CD4-positive, alpha-beta T cell treated with Interferon alpha-2 for 1 hour (primary cell): ENCODE measurements at places on chromosomes 13 and 19.

GRCh38 chr13:67651908-67652465 lies 421.9 kb upstream of the PCDH9 start:
- no peak for DNase-seq

GRCh38 chr13:29934531-29935308 lies 84.3 kb upstream of the UBL3 start:
- no peak for DNase-seq

GRCh38 chr13:49869519-49869918 lies 66.6 kb downstream of the SPRYD7 start:
- DNase-seq = no peak

- no peak for DNase-seq
Observed at GRCh38 chr13:50936679-50937078, 27.1 kb downstream of the RNASEH2B start.

DNA sequence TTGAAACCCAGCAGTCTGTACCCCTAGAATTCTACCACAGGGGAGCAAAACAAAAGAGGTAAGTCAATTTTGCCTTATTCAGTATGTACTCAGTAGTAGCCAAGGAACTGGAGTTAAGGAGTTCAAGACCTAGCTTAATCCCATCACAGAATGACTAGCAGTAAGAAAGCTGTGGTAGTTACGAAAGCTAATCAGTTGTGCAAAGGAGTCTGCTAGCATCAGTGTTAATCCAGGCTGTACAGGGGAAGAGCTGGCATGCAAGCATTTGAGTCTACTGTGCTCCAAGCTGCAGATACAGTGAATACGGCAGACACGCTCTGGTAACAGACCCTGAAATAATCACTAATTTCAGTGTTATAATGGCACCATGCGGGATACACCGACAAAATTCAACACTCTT lies 4.7 kb downstream of the DNMT1 start:
- DNase-seq = no peak

DNA sequence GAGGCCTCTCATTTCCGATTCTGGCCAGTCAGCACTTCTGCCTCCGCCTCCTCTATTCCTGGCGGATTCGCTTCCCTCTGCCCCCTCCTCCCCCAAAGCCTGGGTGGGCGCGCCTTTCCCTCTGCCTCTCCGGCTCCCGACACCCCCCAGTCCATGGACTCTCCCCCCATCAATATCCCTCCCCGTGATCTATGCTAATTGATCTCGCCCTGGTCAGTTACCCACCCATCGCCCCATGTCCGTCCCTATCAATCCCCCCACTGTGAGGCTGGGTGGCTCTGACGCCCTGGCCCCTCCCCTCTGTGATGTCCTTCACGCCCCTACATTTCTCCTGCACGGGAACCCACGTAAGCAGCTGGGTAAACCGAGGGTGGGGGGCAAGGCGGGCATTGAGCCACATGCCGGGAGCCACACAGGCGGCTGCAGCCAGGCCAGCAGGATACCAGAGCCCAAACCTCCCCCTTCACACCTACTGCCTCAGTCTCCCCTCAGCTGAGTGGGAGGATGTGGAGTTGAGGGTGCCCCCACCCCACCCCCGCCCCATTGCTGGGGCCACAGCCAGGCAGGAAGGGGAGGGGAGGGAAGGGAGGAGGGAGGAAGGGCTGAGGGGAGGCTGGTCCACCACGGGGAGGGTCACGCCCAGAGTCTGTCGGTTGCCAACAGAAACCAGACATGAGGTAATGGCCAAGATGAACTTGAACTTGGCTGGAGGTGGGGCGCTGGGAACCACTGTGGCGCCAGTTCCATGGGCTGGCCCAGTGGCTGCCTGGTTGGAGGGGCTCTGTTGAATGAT lies 21.0 kb downstream of the SMIM24 start:
- DNase-seq = no peak

DNA sequence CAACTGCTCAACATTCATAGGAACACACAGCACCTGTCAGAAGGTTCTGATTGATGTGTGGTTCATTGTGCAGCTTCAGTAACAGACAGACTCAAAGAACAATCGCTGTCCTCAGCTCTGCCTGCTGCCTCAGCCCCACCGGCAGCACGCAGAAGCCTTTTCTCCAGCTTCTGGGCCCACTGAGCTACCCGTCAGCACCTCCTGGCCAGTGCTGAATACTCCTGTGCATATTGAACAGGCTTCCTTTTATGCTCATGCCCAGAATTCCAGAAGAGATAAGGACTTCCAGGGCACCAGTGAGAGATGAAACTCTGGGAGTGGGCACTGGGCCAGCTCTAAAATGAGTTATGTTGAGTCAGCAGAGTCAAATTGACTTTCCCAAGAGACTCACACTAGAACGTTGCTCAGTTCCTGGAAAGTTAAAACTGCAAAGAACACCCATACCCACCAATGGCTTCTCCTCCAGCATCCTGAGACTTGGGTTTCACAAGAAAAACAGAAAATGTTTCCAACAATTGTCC lies 119.3 kb downstream of the COL4A1 start:
- DNase-seq = no peak

DNA sequence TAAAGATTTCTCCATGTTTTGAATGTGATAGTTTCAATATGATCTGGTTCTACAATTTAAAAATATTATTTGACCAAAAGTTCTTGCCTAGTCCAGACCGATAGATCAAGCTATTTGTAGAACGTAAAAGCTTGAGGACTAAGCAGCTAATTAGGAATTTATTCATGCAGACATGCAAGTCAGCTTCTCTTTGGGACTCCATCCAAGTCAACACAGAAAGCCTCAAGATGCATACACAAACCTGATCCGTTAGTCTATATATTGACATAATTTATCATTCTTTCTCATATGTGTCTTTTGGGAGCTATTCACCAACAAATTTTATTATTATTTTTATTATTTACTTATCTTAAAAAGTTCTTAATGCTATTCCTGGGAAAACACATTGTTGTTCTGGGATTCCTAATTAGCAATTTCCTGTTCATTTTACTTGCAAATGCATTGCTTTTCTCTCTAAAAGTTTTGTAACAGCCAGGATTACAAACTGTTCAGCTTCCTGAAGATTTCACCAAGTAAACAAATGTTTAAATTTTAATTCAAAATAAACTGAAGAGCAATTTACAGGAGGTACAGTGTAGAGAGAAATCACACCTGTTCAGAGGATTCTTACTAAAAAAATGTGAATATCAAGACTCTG lies 375.3 kb downstream of the GPC5 start:
- no peak for DNase-seq

GRCh38 chr19:11421371-11422098 lies 2.4 kb upstream of the RGL3 start:
- DNase-seq = peak; percentile 53

DNA sequence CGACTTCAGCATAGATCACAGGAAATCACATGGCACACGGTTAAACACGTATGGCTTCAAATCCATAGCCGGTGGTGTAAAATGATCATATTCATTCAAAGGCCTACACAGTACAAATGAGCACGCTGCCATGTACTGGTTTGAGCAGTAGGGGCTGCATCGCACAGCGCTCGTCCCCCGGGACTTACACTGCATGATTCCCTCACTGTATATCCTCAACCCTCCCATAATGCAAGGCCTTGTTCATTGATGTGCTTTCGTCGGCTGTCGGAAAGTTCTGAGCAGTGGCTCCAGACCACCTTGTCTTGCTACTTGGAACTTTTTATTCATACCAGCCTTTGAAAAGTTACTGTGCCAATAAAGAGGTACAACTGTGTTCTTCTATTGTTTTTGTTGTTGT lies 578.2 kb downstream of the MYO16 start:
- no peak for DNase-seq

- no peak for DNase-seq
Observed at GRCh38 chr13:74197677-74198429, 63.6 kb upstream of the KLF12 start.

DNA sequence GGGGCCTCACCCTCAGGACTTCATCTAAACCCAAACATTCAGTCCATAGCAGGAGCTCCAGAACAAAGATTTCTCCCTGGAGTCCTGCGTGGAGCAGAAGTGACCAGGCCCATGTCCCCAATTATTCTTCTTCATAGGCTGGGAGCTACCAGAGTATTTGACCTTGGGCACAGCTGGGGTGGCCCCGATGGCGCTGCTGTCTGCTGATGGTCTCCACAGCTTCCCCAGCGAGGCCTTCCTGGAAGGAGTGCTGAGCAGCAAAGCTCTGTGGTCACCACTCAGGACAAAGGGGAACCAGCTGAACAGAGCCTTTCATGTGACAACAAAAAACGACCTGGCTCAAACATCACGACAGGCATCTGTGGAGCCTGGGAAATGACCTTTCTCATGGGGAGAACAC lies 62.7 kb upstream of the ARGLU1 start:
- DNase-seq = no peak

GRCh38 chr19:5394551-5395505 lies 54.2 kb upstream of the PTPRS start:
- DNase-seq = no peak

- no peak for DNase-seq
Observed at GRCh38 chr13:30156270-30156669, 151.1 kb downstream of the KATNAL1 start.

DNA sequence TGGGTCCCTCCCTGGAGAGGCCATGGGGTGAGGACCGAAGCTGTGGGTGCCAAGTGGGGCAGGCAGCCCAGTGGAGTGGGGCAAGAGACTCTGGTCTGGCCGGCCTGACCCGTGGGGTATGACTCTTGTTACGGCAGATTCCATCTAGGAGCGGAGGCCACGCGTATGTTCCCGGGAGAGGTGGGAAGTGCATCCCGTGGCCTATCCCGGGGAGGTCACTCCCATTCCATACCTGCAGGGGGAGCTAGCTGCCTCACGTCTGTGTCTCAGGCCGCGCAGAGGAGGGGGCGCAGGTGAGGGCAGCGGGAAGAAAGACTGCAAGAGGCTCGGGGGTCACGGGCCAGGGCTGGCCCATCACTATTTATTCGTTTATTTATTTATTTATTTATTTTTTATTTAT lies 4.9 kb downstream of the CSNK1G2 start:
- no peak for DNase-seq

DNA sequence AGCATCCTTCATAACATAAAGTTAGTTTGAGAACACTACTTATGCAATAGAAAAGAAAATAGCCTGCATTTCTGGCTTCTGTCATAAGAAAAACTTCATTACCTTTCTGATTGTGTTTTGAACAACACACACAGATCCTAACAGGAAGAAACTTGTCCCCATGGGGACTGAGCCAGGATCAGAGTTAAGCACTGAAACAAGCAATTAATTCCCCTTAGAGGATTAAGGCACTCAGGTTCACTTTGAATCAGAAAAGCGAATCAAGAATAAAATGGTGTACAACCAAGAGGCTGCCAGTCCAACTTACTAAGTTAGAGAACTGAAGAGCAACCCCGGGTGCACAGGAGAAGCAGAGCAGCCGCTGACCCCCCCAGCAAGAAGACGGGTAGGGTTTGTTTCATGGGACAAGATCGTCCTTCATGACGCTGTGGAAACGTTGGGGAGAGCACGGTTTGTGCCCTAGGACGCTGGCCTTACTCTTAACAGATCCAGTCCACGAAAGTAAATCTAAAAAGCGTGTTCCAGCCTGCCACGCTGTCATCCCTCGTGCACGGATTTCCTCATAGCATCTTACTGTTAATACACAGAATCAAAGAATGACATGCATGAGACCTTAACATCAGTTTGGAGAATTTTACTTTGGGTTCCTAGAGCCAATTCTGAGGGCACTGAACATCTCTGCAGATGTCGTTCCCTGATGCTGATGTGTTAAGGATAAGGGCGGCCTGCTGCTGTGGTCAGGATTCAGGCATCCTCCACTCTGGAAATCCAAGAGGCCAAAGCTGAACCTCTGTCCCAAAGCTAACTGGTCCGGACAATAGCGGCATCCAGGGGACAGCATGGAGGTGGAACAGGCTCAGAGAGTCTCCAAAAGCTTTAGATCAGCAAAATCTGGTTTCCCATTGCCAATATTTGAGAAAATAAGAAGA lies 46.4 kb downstream of the GGACT start:
- no peak for DNase-seq

- DNase-seq = no peak
Observed at GRCh38 chr13:59479629-59480028, 684.1 kb downstream of the DIAPH3 start.
